ENCODE measurements at places on chromosomes 16 and 17.

DNA sequence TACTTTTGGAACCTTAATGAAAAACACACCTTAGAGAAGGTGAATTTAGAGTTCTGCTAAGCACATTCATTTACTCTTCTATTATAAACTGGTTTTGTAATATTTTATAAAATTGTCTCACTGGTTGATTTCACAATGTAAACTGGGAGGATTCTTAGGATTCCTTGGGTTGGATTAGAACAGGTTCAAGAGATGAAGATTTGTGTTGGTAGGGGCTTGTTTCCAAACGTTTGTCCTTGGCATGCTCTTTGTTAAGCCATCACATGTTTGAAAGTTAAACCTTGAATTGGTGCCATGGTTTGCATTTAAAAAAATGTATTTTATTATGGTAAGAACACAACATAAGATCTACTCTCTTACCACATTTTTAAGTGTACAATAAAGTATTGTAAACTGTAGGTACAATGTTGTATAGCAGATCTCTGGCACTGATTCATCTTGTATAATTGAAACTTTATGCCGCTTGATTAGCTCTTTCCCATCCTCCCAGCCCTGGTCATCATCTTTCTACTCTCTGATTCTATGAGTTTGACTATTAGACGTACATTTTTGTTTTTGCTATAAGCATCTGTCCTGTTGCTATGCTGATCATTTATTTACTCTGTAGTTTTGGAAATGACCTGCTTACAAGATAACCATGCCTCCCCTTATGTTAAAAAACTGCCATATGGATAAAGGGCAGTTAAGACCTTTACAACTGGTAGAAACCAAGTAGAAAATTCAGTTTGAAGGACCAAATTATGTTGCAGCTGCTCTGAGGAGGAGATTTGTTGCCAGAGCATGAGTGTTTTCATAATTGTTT is 9.6 kb downstream of the FTO start:
- no peak for ATAC-seq

- no peak for ATAC-seq
These were observed 41.0 kb upstream of the KSR1 start for GRCh38 chr17:27415120-27415795.

DNA sequence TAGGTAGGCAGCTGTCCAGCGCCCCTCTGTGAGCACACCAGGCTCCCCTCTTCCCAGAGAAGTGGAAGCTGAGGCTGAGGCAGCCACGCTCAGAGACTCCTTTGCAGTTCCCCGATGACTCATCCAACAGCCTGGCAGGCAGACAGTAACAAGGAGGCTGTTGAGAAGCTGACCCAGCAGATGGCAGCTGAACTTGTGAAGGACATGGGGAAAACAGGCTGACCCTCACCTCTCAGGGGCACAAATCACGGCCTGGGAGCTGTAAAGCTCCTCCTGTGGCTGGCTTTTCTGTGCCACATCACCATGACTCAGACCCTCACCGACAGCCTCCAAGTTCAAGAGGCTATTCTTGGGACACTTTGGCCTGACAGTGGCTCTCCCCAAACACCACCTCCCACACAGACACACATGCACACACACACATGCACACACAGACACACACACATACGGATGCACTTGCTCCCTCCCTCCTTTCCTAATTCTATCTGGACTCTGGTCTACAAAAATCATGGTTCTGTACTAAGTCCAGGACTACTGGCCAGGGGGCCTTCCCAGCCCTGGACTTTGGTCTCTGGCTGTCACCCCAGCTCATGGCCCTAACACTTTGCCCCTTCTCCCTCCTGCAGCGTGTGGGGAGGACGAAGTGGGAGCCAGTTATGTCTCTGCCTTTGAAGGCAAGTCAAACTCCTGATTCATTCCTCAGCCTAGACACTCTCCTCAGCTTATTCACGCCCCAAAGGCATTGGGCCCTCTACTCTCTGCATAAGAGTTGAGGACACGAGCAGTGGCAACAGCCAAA is 23.2 kb downstream of the MAP3K14 start:
- peak; percentile 94 for ATAC-seq

DNA sequence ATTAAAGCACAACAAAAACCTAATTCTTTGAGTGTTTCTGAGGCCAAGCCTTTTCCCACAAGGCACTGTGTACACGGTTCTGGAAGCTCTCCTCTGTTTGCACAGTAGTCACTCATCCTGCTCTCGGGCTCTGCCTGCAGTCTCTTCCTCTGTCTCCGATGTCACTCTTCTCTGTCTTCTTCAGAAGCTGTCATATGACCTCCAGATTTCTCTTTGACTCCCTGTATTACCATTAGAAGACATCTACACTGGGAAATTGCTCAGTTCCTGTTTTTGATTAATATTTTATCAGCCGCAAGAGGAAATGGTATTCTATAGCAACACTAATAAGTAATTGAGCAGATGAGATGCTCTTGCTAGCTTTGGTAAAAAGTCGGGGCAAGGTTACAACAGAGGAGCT is 422.9 kb downstream of the WWOX start:
- ATAC-seq = no peak

DNA sequence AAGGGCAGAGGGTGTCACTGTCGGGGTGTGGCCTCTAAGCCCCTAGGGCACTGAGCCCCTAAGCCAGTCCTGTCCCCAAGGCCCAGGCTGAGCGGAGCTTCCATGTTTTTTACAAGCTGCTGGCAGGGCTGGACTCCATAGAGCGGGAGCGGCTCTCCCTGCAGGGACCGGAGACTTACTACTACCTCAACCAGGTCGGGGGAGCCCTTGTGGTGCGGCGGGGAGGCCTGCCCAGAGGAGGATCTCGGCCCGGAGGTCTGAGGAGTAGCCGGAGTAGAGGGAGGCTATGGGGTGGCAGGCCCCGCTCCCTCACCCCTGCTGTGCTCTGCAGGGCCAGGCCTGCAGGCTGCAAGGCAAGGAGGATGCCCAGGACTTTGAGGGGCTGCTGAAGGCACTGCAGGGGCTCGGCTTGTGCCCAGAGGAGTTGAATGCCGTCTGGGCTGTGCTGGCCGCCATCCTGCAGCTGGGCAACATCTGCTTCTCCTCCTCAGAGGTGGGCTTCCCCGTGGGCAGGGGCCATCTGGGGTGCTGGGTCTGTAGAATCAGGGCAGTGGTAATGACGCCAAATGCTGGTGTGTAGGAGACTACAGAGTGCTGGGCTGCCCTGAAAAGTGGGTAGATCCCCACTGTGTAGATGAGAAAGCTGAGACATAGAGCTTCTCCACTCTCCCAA is 4.9 kb downstream of the MYO15B start:
- ATAC-seq = no peak

GRCh38 chr17:44610871-44611270 is 45.4 kb upstream of the MEIOC start:
- no peak for ATAC-seq

DNA sequence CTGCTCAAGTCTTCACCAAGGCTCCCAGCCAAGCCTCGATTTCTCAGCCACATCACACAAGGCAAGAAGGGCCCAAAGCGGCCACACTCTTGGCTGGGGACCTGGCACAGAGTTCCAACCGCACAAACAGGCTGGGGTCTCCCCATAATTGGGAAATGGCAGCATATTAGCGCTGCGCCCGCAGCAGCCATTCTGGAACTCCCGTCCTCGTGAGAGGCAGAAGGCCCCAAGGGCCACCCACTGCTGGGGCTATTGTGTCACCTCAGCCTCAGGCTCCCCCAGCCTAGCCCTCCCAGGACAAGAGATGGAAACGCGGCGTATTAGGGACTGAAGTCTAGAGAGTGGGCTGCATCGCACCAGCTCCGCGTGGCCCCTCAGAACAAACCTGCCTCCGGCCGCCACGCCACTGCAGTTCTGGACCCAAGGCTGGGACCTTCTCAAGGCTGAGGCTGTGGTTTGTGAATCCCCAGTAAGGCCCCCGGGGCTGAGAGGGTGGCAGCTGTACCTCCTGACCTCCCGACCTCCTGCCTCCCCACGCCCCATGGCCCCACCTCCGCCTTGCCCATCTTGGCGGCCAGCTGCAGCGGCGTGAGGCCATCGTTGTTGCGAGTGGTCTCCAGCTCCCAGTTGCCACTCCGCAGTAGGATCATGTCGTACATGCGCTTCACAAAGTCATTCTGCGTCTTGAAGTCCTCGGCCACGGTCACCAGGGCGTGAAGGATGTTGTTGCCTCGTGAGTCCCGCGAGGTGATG is 25.3 kb downstream of the TRPV3 start:
- ATAC-seq = no peak

DNA sequence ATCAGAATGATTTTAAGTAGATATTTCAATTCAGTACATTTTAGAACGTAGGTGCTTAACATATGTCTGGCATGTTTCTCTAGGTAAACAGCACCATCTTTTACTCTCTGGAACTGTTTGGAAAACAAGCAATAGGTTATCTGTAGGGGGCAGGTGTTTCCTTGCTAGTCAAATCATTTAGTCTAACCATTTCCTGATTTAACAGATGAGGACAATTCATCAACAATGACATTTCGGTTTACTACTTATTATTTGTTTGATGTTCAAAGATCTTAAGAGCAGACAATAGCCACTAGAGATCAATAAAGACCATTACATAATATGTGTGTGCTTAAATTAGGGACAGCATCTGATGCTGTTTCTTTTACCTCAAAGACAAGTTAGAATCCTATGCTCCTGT is 173.1 kb downstream of the CEP112 start:
- ATAC-seq = no peak

DNA sequence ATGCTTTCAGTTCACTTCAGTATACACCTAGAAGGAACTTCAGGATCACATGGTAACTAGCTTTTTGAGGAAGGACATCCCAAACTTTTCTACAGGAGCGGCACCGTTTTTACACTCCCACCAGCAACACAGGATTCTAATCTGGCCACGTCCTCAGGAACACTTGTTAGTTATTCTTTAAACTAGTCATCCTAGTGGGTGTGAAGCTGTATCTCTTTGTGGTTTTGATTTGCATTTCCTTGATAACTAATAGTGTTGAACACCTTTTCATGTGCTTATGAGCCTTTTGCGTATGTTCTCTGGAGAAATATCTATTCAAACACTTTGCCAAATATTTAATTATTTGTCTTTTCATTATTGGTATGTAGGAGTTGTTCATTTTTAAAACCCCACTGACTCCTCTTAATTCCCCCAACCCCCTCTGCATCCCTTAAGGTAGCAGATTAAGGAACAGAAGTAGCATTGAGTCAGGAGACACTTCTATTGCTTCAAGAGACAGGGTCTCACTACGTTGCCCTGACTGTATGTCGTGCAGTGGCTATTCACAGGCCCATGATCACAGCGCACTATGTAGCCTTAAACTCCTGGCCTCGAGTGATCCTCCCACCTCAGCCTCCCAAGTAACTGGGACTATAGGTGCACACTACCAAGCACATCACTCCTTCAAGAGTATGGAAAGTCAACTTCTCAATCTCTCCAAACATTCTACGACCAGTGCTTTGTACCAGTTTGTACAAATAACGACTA is 25.4 kb downstream of the YWHAE start:
- peak; percentile 39 for ATAC-seq

DNA sequence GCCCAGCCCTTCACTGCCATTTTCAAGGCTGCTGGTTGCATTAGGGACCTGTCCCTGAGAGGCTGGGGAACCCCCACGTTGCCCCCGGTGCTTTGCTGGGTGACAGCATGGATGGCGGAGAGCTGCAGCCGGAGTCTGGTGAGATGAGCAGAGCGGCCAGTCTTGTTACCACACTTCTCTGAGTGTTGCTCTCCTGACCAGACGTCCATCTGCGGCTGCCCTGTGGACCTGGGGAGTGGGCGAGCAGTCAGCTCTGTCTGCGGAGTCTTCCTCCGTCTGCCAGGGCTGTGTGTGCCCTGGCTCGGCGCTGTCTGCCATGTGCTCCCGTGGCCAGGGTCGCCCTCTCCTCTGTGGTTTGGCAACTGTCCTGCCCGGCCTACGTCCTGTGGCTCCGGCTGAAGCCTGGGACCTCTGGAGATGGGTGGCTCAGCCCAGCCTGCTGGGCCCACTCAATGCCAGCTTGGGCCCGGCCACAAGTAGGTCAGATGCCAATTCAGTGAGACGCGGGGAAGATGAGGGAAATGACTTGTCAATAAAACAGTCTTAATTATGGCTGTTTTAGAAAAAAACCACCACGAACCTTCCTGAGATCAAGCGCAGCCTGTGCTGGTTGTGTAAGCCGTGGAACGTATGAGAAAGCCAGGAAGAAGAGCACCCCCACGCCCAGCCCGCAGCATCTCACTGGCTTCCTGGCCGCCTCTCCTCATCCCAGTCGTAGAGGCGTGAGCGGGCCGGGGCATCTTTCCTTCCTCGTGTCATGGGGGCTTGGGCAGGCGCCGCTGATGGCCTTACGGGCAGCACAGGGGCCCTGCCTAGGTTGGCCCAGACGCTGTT is 7.9 kb downstream of the KCTD5 start:
- no peak for ATAC-seq

- ATAC-seq = no peak
These were observed 141.2 kb upstream of the RPL38 start for GRCh38 chr17:74062234-74062633.

DNA sequence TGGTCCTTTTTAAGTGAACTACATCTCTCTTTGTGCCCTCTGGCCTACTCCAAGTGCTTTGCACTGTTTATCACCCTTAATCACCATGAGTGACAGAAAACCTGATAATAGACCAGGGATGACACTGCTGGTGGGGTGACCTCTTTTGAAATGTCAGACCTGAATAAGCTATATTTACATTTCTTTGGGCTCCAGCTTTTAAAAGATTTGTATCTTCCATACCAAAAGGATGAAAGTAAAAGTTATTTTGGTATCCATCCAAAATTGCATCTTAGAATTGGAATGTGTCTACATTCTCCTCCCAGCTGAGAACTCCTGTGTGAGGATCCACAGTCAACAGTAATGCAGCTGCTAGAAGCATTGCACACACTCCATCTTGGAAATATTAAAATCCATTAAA is 370.0 kb downstream of the CDH11 start:
- peak; percentile 23 for ATAC-seq

DNA sequence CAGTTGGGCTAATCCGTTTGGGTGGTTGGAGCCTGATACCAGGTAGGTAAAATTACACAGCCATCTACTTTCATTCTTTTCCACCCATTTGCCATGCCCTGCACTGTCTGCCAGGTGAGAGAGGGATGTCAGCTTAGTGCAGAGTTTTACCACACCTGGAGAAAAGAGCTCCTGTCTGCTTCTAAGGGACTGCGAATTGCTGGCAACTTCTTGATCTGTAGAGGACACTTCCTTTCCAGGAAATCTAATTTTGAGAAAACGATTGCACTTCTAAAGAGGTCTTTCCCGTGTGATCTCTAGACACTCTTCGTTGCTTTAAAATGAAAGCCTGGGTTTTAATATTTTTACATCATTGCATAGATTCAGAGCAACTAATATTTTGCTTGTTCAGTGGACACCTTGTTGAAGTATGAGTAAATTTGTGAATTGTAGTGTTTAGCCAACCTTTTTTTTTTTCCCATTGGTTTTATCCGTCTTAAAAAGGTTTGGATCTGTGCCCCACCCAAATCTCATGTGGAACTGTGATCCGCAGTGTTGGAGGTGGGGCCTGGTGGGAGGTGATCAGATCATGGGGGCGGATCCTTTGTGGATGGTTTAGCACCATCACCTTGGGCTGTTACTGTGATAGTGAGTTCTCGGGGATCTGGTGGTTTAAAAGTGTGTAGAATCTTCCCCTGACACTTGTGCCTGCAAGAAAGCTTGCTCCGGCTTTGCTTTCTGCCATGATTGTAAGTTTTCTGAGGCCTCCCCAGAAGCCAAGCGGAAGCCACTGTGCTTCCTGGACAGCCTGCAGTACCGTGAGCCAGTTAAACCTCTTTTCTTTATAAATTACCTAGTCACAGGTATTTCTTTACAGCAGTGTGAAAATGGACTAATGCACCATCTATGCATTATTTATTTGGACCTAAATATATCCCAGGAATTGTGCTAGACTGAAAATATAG is 104.6 kb downstream of the PRKCA start:
- no peak for ATAC-seq
